ENCODE measurements at places on chromosomes 6 and 20.

DNA sequence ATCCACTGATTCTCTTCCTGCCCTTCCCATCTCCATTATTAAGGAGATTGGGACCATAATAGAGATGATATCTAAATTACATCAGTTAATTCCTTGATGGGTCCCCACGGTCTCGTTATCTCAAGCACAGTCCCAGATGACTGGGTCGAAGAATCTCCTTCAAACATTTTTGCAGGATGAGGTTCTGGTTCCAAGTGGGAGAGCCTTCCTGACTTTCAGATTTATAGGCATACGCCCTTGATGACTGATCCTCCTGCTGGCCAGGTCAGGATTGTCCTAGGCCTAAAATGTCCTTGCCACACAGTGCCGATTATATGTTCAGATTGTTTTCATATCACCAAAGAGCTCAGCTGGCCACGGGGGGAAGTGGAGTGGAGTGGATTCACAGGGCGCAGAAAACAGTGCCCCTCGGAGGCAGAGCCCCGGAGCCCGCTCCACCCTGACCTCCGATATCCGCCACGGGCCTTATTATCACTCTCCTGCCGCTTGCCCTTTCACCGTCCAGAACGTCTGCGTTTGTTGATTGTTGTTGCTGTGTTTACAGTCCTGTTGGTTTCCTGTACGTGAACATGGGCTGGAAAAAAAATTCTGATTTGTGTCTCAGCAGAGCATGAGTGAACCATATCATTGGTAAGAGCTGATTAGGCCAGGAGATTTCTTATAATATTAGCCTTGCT lies 8.9 kb downstream of the BMP6 start:
- no peak for DNase-seq

DNA sequence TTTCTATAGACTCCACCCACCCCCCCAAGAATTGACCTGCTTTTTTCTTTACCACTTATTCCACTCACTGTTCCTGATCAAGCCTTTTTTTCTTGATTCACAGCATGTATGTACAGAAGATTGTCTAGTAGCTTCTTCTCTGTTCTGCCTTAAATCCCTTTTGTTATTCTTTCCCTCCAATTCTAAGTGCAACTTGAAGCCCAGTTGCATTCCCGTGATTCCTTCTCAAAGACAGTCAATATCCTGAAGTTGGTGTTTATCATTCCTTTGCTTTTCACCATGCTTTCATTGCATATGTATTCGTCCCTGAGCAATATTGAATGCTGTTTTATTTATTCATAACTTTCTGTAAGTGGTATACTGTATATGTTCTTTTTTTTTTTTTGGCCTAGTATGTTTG lies 21.0 kb downstream of the XRN2 start:
- no peak for DNase-seq

DNA sequence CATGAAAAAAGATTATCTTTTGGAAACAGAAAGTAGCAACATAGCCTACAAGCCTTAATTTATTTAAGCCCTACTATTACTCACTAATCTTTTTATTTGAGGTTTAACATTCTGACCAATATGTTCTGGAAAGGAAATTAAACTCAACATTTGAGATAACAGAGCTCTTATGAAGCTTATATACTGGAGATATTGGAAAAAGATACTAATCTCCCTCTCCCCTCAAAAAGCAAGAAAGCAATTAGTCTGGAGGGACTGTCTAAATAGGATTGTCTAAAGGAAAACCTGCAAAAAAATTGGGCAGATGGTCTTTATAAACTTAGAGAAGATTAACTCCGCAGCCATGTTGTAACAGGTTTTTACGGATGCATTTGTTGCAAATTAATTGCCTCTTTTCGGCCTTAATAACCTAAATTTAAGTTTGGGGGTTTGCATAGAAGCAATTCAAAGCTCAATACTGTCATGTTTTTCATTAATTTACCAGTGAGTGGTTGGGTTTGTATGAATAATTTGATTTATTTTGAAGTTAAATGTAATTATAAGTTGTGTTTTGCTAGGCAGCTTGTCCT lies 79.1 kb downstream of the SHLD1 start:
- no peak for DNase-seq

- DNase-seq: no peak
Observed at GRCh38 chr6:5034328-5034727, 30.5 kb upstream of the RPP40 start.

- no peak for DNase-seq
Observed at GRCh38 chr6:167779129-167779992, 47.4 kb upstream of the AFDN start.

All from cardiac muscle cell (in vitro differentiated cells and primary cell).